Activated T-cell treated with anti-CD3 and anti-CD28 coated beads, Interleukin-2, amount 50 U/mL, for 48 hours (primary cell): ENCODE measurements at places on chromosomes 13 and 19.

DNA sequence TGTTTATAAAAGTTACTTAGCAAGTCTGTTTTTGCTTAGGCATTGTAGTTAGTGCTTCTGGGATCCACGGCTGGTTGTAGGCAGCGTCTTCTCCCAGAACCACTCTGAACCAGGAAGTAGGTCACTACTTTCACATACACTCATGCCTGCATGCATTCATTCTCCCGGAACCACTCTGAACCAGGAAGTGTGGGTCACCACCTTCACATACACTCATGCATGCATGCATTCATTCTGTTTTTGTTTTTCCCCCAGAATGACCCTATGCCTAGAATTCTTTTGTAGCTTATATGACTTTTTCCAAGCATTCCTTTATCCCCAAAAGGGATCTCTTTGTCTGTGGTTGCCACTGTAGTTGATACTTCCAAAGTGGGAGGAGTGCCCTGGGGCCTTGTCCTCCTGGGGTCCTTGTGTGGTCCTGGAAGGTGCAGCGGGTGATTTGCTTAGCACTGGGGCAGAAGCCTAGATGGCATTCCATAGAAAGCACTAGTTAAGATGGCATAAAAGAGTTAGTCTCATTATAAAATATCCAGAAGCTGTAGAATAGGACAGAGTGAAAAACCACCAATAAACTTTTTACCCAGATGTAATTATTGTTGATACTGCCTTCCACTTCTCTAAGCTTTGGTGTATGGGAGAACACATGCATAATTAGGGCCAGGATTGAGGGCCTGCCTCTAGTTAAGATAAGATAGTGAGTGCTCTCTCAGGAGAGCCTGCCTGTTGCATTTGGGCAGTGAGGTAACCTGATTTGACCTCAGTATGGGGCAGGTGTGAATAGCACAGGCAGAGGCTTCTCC is 68.6 kb upstream of the TEX29 start:
- DNase-seq: no peak

DNA sequence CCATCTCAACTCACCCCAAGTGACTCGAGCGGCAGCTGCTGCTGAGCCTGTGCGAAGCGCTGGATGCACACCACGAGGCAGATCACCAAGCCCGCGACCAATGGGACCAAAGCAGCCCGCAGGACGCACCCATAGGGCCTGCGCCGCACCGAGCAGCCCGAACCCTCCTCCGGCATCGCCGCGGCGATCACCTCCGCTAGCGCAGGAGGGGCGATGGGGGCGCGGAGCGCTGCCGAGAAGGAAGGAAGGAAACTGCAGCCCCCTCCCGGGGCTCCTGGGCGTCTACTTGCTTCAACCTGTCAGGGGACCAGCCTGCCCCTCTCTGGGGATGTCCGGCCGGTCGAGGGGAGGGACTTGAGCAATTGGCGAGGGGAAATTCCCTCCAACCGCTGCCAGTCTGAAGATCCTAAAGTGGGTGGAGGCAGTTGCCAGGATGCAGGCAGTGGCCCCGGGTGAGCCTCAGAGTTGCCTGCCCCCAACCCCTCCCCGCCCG is at the start of gene CD70:
TSS of gene CD70 (minus strand) at position 324 of the 493 bp plus-strand sequence. CDS start at position 176, 148 bp downstream.
- peak; percentile 74 for DNase-seq

- DNase-seq: no peak
These were observed 89.9 kb downstream of the COL4A1 start for GRCh38 chr13:110217085-110217484.

DNA sequence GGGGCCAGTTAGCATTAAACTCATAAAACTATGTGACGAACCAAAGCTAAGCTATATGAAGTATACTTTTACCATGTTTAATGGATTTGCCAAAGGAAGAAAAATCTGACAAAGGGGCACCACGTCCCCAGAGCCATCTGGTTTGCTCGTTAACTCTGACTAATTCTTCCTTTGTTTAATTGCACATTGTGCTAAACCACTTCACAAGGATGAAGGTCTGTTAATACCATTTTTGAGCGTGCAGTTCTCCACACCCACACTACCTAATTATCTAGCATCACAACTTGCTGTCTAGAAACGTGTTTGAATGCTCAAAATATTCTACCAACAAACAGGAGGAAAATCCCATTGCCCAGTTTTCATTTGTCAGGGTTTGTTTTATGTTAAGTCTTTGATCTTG is 74.8 kb downstream of the COL4A1 start:
- DNase-seq: no peak

- DNase-seq: peak; percentile 60
These were observed 869 bp downstream of the GFY start for GRCh38 chr19:49425922-49426592.

DNA sequence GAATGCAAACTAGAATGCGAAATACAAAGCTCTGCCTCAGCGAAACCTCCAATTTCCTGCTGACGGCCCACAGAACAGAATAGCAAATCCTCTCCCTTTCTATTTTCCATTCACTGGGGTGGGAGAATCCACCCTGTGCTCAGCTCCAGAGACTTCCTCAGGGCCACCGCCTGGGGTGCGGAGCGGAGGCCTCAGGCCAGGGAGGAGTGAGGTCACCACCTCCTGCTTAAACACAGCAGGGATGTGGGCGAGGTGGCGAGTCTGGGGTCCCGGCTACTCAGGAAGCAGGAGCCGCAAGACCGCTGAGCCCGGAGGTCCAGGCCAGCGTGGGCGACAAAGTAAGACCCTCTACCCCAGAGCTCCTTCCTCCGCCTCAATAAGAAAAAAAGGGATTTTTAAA is 666 bp upstream of the ZNF320 start:
- DNase-seq: no peak

DNA sequence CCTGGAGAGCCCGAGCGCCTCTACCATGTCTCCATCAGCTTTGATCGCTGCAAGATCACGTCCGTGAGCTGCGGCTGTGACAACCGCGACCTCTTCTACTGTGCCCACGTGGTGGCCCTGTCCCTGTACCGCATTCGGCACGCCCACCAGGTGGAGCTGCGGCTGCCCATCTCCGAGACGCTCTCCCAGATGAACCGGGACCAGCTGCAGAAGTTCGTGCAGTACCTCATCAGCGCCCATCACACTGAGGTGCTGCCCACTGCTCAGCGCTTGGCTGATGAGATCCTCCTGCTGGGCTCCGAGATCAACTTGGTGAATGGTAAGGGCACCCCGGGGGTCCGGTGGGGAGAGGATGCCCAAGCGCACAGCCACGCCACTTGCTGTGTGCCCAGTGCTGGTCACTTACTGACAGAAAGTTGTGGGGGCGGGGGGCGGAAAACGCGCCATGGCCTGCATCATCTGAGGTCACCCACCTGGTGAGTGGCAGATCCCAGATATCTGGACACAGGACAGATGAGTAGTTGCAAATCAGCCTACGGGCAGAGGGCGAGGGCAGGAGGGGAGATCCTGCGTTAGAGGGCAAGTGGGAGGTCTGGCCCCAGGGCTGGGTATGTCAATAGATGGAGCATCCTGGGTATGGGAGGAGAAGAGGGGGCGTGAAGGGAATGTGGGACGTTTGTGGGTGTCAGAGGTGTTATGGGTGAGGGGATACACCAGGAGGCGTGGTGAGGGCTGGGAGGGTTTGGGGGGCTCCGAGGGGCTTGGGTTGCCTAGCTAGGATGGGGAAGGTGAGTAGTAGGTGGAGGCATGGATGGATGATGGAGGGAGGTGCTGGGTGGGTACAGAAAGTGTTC is 9.8 kb downstream of the ZSWIM4 start:
- peak; percentile 36 for DNase-seq

GRCh38 chr13:37143911-37144310 is 38.4 kb upstream of the CSNK1A1L start:
- no peak for DNase-seq
